Bronchial epithelial cell (primary cell): ENCODE measurements at places on chromosomes 1 and 21. TPM values are rescaled to one million over a fixed set of nuclear protein-coding genes. Genes with fewer than 3 reads are reported as not detected.

GRCh38 chr1:246597340-246597739 lies 31.1 kb downstream of the CNST start:
- DNase-seq, result peak; percentile 87

Gene LRRC71
- not detected in 2 replicates for total RNA-seq

DNA sequence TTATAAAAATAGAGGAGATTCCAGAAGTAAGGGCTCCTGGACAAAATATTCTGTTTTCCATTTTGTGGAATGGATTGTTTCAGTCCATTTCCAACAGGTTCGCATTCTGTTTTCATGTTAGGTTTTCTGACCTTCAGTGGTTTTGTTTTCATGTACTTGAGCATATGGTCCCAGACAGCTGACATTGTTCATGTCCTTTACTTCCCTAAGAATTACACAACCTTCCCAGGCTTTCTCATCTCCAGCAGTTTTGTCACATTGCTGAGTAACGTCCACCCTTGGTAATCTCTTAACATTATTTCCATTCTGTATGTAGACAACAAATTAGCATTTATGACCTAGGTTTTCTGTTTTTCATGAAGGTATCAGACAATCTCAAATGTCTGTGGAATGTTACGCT lies 21.0 kb upstream of the ERRFI1 start:
- peak; percentile 69 for DNase-seq

DNA sequence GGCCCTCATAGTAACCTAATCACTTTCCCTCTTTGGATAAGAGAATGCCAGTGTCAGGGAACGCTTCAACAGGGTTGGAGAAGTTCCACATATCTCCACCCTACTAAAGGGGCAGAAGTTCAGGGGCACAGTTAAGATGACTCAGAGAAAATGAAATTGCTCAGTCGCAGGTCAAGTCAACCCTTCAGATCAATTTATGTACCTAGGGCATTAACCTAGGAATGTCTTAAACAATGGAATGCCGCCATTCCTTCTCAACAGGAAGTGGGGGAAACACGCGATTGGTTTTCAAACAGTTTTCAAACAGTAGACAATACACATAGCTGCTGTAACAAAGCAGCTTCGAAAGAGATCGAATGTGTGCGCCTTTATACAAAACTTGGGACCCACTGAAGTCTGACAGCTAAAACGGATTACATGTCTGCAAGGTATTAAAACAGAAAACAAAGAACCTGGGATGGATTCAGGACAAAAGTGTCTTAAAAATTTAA lies 897 bp downstream of the SLC25A24 start:
- DNase-seq, result peak; percentile 57

Gene SELE
- total RNA-seq, result not detected in 2 replicates

- DNase-seq, result peak; percentile 37
Observed at GRCh38 chr1:21175324-21175669, 1.4 kb downstream of the EIF4G3 start.

DNA sequence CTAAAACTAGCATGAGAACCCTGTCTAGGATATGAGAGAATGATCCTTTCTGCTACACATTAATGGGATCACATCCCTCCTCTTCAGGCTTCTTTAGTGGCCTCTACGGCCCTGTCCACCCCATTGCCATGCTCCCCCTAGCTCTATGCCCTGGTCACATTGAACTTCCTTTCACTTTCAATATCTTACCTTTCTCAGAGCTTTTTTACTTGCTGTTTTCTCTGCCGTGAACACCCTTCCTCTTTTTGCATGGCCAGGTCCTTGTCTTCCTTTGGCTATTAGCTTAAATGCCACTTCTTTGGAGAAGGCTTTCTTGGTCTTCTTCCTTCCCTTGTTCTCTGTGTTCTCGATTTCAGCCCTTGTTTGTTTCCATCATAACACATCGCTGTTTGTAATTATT lies 97.4 kb downstream of the GIPC2 start:
- DNase-seq, result no peak

DNA sequence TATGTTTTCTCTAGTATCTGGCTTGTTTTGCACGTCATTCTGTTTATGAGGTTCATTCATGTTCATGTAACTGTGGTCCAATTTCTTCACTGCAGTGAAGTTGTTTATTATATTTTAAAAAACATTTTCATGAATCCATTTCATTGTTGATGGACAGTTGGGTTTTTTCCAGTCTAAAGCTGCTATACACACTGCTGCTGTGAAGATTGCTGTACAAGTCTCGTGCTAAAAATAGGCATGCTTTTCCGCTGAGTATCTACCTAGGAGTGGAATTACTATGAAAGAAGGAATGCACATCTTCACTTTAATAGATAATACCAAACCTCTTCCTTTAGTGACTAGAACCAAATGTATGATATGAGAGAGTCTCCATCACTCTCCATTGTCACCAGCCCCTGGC lies 49.0 kb upstream of the ETS2 start:
- no peak for DNase-seq

Gene TFB2M
- 12.3 and 16.8 TPM in 2 replicates for total RNA-seq

DNA sequence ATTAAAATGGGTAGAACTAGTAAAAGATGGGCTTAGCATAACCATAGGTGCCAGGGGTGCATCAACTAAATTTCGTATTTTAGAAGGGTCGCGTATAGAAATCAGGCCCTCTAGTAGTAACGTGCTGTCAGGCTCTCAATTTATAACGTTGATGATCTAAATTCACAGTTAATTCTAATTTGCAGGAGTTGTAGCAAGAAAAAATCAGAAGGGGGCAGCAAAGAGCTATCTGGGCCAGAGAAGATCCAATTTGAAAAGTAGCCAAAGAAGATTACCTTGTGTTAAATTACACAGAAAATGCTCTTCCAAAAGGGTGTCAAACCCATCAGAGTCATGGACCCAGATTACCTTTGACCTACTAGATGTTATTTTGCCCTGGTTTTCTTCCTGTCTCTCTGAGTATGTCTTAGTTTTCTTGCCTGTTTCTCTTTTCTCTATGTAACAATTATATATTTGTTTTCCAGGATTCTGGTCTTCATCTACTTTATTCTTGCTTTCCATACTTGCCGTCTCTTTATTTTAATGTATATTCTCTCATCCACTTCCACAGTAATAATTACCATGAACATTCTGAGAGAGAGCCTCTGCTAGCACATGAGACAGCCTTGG lies 1030.9 kb downstream of the AMY1C start:
- DNase-seq, result peak; percentile 33

DNA sequence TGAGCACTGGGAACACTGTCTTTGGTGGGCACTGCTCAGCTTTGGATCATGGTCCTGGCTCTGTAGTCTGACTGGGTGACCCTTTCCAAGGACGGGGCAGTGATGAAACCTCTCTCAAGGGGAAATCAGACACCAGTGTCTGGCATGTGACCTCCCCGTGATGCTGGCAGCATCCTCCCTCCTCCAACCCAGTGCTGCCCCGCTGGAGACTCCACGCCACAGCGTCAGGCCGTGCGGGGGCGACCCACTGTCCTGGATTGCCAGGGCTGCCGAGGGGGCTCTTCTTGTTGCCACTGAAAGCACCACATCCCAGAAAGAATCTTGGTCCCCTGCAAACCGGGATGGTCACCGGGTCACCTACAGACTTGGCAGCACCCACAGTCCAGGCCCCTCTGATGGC lies 146.4 kb upstream of the ARHGEF16 start:
- DNase-seq, result no peak

Gene RGS8
- under 0.01 TPM in 1 of 2 replicates, not detected in the other for total RNA-seq

- no peak for DNase-seq
Observed at GRCh38 chr1:111988743-111989453, 570 bp downstream of the KCND3 start.

- DNase-seq, result no peak
Observed at GRCh38 chr1:57678138-57678537, 254.3 kb upstream of the DAB1 start.

Gene TNN
- not detected in 2 replicates for total RNA-seq

GRCh38 chr1:5751833-5752745 lies 240.1 kb downstream of the NPHP4 start:
- peak; percentile 5 for DNase-seq

DNA sequence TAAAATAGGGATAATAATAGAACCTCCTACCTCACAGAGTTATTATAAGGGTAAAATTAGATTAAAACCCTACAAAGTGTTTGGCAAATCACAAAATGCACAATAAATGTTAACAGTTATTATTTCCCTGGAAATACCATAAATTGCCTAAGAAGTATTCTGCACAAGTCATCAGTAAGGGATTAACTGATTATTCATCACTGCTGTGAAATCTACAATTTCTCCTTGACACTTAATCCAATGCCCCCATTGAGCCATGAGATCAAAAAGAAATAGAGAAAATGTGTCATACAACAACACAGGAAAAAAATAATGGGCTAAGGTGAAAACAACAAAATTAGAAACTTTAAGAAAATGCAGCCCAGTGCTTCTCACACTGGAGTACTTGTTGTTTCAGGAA lies 6.7 kb upstream of the SEC16B start:
- peak; percentile 38 for DNase-seq

- no peak for DNase-seq
Observed at GRCh38 chr1:231295938-231296337, 41.7 kb downstream of the EXOC8 start.

- no peak for DNase-seq
Observed at GRCh38 chr1:76136894-76137293, 62.3 kb downstream of the ST6GALNAC3 start.

Gene JTB
- 181 and 183 TPM in 2 replicates for total RNA-seq

- DNase-seq, result peak; percentile 76
Observed at GRCh38 chr1:41432481-41433280, 51.8 kb downstream of the EDN2 start.

DNA sequence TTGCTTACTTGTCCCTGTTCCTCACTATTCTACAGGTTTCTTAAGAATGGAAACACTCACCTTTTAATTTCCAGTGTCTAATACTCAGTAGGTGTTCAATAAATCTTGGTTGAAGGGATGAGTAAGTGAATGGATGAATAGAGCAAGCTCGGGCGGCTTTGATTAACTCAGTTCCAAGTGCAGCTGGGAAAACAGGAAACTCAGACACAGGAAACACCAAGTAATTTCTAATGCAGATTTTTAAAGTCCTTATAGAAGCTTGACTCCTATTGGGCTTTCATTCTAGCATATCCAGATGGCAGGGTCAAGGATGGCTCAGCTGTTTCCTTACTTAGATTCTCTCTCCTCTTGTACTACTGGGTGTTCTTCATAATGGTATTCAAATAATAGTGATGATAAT lies 14.0 kb downstream of the CAMK1G start:
- DNase-seq, result no peak

DNA sequence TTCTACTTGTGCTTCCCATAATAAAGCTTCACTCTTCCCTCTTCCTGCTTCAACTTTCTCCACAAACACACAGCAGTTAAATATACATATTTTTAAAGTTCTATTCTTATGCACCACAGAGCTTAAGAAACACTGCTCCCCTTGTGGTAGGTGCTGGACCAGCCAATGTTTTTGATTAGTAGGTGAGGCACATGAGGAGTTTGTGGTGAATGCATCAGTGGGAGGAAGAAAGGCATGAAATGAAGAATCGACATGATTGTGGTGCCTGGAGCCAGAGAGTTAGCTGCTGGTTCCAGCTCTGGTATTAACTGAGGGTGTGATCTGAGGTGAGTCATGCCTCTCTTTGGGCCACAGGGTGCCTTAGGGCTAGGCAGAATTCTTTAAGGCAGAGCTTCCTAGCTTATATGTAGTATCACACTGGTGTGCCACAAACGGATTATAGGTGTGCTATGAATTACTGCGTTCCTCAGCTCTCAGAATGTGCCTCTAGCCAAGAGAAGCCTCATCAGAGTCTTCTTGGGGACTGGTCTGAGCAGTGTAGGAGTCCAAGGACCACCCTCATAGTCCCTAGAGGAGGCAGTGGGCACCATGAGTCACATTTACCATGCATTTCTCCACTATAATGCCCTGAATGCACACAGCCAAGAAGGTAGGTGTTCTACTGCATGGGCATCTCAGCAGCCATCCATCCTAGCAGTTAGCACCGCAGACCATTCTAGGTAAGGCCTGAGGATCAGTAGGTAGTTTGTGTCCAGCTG lies 97.4 kb upstream of the SGIP1 start:
- peak; percentile 95 for DNase-seq

Gene CADM3
- not detected in 2 replicates for total RNA-seq

Gene PDPN
- total RNA-seq, result 3.2 and 3.5 TPM in 2 replicates

Gene MYOM3
- under 0.01 and 0.13 TPM in 2 replicates for total RNA-seq

DNA sequence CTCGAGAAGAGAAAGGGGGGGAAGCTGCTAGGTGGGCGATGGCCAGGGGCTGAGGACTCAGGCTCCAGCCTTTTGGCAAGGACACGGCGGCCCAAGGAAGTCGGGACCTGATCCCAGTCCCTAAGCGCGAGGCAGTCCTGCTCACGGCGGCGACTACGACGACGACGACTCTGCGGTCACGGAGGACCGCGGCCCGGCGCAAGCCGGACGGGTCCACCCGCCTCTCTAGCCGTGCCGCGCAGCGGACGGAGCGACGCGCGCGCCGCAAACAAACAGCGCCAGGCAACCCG lies 401 bp downstream of the WNT9A start:
- DNase-seq, result no peak

DNA sequence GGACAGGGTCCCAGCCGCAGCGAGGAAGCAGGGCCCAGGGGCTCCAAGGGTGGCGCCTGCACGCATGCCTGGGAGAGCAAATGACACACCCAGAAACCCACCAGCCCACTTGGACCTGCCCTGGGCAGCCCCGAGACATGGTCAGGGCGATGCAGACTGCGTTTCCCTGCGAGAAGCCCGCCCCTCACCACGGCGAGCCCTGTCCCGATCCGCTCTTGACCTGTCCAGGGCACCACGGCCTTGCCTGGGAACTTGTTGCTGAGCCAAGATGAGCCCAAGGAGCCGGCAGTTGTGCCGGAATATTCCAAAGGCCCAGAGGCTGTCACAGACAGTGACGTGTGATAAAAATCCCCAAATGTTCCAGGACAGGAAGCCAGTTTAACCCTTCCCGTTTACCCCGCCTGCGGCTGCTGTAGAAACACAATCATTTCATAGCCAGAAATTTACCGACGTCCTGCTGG lies 78.1 kb downstream of the SIK1 start:
- DNase-seq, result peak; percentile 32

Gene PSEN2
- total RNA-seq, result 20.3 and 20.6 TPM in 2 replicates

DNA sequence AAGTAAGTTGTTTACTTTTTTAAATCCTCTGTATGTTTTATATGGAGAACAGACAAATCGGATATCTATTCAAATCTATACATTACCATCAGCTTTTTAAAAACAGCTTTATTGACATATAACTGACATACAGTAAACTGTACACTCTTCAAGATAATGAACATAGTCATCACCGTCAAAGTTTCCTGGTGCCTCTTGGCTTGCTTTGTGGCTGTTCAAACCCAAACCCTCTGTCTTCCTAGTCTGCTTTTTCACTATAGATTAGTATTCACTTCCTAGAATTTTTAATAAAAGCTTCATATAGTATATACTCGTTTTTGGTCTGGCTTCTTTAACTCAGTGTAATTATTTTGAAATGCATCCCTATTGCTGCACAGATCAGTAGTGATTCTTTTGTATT lies 56.4 kb upstream of the TPTE start:
- no peak for DNase-seq

GRCh38 chr21:34928637-34929036 lies 120.5 kb downstream of the RUNX1 start:
- no peak for DNase-seq

DNA sequence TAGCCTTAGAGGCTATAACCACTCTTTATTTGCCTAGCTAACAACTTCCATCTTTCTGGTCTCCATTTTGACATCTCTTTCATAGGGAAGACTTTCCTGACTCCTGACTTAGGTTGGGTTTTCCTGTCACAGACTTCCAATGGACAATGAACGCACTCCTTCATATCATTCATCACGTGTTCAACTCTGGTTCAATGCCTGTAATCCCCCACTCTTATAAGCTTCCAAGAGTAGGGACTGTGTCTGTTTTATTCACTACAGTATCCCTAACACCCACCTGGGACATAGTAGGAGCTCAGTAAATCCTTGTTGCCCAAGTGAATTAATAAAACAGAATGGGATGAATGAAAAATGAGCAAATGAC lies 4.6 kb downstream of the SLAMF1 start:
- no peak for DNase-seq

- DNase-seq, result peak; percentile 54
Observed at GRCh38 chr1:24027838-24028468, 47.8 kb upstream of the SRSF10 start.

Gene C1orf141
- not detected in 2 replicates for total RNA-seq
